ENCODE measurements at places on chromosomes 4 and X.

DNA sequence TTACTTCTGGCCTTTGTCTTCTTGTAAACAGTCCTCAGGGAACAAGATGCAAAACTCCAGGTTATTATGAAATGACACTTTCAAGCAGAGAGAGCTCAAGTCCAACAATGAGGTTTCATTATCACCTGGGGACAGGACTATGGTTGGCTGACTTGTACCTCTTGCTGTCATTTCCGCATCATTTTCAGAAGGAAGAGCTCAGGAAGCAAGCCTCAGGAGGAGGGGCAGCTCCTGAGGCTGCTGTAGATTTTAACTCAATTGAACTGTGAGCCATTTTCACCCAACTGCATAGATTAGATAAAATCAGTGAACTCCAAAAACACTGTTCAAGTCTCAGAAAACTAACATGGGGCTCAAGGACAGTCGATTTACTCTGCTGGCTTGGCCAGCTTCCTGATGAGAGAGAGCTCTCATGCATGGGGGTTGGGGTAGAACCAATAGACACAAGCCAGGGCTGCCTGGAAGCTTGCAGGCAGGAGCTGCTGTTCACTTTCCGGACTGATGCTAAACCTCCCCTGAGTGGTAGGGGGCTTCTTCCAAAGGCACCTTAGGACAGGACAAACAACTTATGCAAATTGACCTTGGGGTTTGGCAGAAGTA, 23.6 kb downstream of the TMEM255A start:
- DNase-seq, result no peak

DNA sequence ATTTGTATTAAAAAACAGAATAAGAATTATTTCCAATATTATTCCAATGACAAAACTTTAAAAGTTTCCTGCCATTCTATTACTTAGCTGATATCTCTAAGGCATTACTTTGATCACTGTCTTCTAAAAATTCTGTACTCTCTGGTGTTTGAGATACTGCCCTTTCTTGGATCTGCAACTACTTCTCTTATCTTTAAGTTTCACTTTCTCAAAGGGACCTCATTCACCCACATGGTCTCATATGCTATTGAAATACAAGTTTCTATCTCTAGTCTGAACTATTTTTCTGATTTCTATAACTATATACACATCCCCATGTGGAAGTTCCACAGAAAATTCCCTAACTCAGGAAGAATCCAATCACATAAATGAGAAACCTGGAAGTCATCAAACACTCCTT, 22.2 kb downstream of the TMPRSS11E start:
- DNase-seq, result no peak

DNA sequence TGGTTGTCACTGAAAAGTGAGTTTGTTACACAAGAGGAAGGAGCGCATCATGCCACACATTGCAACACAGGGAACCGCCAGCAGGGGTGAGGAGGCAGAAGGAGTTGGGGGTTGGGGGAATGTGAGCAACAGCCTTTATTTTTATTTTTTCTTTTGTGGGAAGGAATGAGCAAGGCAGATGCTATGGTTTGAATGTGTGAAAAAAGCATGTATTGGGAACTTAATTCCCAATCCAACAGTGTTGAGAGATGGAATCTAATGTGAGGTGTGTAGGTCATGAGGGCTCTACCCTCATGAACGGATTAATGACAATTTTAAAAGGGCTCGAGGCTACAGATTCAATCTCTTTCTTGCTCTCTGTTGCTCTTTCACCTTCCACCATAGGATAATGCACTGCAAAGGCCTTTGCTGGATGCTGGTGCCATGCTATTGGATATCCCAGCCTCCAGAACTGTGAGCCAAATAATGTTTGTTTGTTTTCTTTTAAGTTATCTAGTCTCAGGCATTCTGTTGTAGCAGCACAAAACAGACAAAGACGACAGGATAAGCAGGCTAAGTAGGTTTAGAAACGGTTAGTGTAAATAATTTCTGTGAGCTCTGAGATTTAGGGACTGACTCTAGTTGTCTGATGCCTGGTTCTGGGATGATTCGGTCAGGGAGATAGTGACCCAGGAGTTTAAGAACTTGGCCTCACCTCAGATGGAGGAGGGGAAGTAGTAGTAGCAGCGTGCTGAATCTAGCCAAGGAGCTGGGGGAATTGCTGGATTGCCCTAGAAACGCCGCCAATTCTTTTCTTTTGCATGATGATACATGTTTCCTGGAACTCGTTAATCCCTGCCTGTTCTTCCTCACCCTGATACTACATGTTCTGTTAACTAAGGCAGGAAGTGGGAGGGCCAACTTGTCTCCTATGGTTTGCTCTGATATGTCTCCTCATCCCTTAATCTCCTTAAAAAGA, 156.6 kb upstream of the CTSO start:
- DNase-seq, result no peak

- DNase-seq, result no peak
Observed at GRCh38 chr4:146976145-146976544, 30.5 kb upstream of the TTC29 start.

DNA sequence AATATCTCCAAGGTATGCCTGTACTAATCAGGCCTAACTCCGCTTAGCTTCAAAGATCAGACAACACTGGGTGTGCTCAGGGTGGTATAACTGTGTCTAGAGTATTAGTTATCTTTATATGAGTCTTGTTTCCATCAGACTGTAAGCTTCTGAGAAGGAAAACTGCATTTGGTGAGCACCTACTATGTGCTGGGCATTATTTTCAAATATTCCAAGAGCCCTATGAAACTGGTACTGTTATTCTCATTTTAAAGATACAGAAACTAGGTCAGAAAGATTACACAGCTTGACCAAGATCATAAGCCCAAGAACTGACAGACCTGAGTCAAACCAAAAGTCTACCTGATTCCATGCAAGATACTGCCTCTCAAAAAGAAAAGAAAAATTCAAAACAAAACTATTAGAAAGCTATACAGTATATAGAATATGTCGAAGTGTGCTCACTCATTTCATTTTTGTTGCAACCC, 44.4 kb downstream of the LRBA start:
- DNase-seq, result no peak

- DNase-seq, result no peak
Observed at GRCh38 chrX:115719171-115719570, 158.2 kb downstream of the PLS3 start.

DNA sequence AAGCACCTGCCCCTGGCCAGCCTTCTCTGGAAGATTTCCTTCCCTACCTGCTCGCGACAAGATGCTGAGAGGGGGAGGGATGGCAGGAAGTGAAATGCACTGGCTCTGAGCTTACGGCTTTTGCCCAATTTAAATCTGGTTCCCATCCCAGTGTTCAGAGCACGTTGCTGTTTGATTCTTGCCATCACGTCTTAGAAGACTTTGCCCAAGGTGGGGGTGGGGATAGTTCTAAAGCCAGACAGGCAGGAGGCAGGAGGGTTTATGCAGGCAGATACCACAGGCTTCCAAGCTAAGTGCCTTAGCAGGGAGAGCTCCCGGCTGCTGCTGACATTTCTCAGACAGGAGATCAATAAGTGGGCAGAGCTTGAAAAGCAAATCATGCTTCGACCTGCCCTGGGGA, 393.9 kb downstream of the MID1IP1 start:
- no peak for DNase-seq

DNA sequence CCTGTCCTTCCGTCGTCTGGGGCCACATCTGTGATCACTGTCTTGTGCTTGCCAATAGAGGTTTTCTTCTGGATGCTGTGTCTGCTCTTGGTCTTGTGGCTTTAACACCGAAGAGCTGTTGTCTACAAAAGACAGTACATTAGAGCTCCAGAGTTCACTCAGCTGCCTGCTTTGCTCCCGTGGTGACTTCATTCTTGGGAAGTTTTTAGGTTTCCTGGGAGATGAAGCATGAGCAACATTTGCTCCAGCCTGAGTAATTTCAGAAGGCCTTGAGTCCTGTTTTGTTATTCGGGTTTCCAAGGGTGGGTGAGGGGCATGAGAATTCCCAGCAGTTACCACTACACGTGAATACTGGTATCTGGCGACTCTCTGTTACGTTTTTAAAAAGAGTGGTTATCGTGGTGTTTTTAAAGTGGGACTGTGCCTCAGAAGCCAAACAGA, 189.2 kb downstream of the SHROOM3 start:
- DNase-seq, result no peak

DNA sequence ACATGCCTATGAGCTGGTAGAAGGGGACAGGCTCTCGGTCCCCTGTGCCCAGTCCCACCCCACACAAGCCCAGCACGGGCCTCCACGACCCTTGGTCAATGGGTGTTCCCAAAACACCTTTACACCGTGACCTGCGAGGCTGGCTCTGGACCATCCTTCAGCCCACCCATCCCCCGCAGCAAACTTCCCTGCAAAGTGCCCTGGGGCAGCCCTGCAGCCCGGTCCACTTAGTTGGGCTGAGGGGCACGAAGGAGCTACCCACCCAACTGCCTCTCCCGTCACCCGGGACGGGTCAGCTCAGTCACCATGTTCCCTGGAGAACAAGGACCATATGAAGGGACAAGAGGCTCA, 23.4 kb downstream of the WDR1 start:
- DNase-seq, result no peak

- no peak for DNase-seq
Observed at GRCh38 chrX:19864736-19865135, 22.7 kb downstream of the SH3KBP1 start.

DNA sequence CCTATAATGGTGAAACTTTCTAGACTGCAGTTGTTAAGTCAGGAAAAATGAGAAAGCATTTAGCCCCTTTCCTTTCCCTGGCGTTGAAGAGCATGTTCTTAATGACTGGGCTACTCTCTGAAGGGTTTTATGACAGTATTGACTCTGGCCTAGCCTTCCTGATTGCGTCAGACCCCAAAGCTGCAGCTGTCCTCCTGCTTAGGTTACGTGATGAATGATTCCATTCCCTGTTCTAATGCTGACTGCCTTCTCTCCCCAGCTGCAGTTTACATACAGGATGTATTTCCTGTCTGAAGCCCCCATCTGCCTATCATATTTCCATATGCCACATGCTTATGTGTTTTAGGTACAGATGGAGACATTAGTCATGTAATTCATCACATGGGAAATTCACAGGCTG, 105.8 kb upstream of the EGFL6 start:
- no peak for DNase-seq

- DNase-seq, result no peak
Observed at GRCh38 chr4:115187136-115187535, 73.7 kb upstream of the NDST4 start.

DNA sequence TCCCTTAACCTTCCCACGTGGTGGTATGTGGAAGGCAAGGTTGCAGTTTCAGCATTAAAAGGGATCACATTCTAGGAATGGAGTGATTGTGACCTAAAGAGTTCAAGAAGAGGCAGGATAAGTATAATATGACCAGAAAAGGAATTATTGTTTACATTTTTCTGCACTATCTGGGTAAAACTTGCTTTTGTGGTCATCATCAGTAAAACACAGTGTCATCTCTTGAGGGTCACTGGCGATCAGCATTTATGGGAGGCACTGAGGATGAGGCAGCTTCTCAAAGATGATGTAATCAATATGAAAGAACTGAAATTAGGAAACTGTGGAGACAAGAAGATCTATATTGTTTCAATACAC, 88.7 kb downstream of the CFAP299 start:
- DNase-seq, result no peak

GRCh38 chr4:118740869-118741268, 55.7 kb downstream of the METTL14 start:
- no peak for DNase-seq

- DNase-seq, result no peak
Observed at GRCh38 chr4:36142504-36142903, 101.8 kb downstream of the ARAP2 start.

DNA sequence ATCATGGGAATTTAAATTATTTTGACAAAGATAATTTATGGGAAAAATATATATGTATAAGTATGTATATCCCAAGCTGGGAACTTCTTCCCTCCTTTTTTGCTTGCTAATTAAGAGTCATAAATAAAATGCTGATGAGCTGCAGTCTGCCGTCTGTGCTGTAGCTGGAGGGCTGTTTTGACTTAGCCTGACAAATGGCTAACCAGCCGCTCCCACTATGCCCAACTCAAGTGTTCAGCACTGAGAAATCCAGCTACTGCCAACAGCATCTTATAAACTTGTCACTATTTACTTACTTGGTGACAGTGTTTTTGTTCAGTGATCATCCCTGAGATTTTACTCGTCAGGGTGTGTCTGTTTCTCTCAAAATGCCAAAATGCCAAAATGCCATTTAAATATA, 171.2 kb upstream of the PGRMC2 start:
- DNase-seq, result no peak

DNA sequence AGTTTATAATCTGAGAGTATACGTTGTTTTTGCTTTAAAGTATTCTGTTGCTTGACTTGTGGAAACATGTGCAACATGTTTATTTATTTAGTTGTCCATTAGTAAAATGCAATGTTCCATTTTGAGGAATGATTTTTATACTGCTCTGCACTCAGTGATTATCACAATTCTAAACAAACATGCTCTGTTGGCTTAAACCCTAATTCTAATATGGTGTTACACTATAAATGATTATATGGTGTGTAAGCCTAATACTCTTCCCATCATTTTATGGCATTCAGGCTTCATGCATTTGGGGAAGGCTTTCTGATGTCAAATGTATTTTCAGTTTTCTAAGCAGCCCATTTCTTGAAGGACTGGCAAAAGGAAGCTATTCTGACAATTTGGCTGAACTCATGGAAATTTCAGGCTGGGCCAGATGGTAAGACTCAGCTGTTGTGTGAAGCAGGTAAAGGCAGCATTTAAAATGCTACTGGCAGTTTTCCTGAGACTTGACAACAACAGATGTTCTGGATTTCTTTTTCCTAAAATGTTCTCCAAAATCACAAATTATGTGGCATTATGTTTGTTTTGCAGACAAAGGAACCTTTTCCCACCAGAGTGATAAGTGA, 336.7 kb upstream of the GNPDA2 start:
- no peak for DNase-seq

DNA sequence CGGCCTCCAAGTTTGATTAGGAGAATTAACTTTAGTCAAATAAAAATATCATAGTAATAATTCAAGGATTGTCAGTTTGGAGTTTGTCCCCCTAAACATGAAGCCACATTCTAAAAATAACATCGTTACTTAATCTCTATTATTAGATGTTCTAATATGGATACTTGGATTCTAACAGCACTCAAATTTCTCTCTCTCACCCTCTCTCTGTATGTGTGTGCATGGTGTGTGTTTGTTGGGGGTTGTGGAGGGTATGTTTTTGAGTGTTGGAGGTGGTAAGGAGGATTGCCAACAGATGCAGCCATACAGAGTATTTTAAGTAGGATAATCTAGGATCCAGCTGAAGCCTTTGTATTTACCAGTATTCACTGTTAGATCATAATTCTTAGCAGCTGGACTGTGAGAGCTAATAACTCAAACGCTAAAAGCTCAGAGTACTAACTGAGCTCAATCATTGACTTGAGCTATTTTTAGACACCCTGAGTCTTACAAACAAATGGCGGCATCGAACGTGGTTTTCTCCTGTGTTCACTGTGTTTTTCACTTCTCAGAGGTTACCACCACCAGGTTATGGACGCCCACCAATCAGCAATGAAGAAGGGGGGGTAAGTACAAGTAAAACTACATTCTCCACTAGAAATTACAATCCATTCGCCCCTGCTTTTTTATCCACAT, 8.8 kb downstream of the ENAM start:
- no peak for DNase-seq

GRCh38 chr4:15751153-15751552, 27.0 kb upstream of the CD38 start:
- DNase-seq, result no peak

- no peak for DNase-seq
Observed at GRCh38 chr4:122170775-122171174, 18.6 kb downstream of the BLTP1 start.

- no peak for DNase-seq
Observed at GRCh38 chr4:175066923-175067627, 148.9 kb downstream of the ADAM29 start.
